ENCODE measurements at places on chromosomes 11 and 22.

DNA sequence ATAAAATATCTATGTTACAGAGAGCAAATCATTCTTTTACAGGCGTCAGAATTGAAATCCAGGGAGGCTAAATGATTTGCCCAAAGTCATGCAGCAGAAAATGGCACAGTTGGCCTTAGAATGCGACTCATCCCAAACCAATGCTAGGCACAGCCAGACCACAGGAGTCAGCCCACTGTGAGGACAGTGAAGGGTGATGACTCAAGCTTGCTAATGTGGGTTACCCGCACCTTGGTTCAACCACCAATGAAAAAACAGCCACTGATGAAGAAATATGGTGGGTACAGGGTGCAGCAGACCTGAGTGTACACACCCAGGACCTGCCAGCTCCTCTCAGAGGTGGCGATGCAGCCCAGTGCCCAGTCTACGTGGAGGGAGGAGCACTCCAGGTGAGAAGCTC lies 89.7 kb downstream of the ZC3H12C start:
- no peak for DNase-seq

DNA sequence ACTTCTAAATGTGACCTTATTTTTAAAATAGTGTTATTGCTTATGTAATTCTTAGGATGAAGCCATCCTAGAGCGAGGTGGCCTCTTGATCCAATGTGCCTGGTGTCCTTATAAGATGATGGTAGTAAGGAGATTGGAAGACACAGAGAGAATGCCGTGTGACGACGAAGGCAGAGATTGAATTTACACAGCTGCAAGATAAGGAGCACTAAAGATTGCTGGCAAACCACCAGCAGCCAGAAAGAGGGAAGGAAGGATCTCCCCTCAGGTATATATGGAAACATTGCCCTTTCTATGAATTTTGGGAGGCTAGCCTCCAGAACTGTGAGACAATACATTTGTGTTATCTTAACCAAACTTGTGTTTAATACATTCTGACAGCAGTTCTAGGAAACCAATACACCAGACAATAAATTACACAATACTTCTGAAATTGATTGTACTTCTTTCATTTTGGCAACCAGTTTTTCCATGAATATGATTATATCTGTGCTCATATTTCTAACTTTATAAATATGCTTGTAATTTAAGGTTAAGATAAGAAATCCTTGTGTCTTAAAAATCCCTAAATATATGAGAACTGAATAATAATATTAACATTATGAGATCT lies 86.3 kb upstream of the VPREB1 start:
- no peak for DNase-seq

- no peak for DNase-seq
Observed at GRCh38 chr11:76107971-76108370, 98.3 kb downstream of the WNT11 start.

GRCh38 chr11:65083134-65083833 lies 556 bp downstream of the CDCA5 start:
- no peak for DNase-seq

Measured in DND-41 (cell line).